ENCODE measurements at places on chromosomes 6 and 20.

- no peak for DNase-seq
Observed at GRCh38 chr20:47561180-47561579, 59.5 kb downstream of the NCOA3 start.

DNA sequence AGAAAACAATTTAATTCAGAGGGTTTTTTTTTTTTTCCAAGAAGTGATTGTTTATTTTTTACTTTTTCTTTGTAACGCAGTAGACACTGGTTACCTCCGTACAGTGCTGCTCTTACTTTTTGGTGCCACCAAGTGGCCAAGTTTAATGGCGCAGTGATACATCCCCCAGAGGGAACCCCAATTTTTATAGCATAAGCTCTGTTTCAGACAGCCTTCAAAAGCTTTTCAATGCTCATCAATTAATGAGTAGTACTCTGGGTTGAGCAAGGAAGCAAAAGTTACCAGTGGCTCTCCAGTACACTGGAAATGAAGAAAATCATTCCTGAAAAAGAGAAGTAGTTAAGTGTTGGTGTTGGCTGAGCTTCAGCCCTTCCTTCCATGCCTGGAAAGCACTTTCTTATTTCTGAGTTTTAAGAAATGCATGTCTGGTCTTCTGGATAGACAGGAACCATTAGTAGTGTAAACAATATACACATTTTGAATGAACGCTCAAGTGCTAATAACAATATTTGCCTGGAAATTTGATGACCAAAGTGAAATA, 129.1 kb upstream of the SMLR1 start:
- peak; percentile 39 for DNase-seq

- no peak for DNase-seq
Observed at GRCh38 chr20:4153251-4153650, 137.9 kb upstream of the RNF24 start.

GRCh38 chr20:57398231-57398821, 7.1 kb downstream of the RBM38 start:
- DNase-seq, result peak; percentile 83

DNA sequence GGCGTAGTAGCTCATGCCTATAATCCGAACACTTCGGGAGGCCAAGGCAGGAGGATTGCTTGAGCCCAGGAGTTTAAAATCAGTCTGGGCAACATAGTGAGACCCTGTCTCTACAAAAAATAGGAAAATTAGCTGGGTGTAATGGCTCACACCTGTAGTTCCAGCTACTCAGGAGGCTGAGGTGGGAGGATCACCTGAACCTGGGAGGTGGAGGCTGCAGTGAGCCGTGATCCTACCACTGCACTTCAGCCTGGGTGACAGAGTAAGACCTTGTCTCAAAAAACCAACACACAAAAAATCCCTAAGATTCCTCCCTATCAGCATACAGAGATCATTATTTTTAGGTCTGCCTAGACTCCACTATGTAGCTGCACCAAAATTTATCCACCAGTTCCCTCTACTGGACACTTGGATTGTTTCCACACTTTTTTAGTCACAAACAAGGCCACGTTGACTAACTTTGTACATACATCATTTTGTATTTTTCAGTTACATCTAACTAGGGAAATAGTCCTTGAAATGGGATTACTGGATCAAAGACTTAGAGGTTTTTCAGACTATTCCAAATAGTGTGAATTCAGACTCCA, 3.6 kb upstream of the PHF1 start:
- no peak for DNase-seq

DNA sequence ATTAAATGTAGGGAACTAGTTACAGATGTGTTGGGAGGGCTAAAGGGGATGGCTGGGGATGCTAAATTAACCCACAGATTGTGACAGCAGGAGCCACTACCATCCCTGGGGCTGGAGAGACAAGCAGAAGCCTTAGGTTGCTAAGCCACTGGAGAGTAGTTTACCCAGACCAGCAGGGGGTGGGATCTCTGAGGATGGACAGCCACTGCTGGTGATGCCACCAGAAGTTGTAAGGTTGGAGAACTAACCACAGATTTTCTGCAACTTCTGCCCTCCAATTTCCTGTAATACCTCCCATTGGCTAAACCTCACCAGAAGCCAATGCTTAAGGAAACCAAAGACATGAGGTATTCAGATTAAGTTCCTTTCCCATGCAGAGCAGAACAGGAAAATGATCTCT, 139.6 kb upstream of the NOX3 start:
- DNase-seq, result no peak

GRCh38 chr6:168152980-168153379, 74.0 kb upstream of the FRMD1 start:
- DNase-seq, result no peak

GRCh38 chr6:43308101-43308989, at the start of gene CRIP3:
TSS of gene CRIP3 (minus strand) at chr6:43308826. CDS start at chr6:43308792, 34 bp downstream.
- DNase-seq, result peak; percentile 14

- no peak for DNase-seq
Observed at GRCh38 chr20:50249447-50250388, 59.1 kb downstream of the CEBPB start.

DNA sequence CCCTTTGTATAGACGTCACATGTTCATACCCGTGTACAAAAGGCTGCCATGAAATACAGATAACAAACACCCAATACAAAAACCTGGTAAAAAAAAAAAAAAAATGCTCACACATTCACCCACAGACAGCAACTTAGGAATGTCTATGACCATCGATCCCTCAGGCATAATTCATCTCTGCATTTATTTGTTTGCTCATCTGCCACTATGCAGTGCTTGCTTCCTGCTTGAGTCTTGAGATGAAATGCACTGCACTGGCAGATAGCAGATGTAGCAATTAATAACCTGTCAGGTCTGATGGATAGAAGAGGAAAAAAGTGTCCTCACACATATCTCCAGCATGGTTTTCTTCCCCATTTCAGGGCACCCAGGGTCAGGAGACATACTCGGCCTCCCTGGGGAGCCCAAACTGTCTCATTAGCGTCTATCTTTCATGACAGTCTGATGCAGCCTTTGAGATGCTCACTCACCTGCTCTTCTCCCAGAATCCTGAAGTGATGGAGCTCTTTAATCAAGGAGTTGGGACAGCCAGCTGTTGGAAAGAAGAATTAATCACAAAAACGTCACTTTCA, 295.1 kb upstream of the AGPAT4 start:
- DNase-seq, result no peak

DNA sequence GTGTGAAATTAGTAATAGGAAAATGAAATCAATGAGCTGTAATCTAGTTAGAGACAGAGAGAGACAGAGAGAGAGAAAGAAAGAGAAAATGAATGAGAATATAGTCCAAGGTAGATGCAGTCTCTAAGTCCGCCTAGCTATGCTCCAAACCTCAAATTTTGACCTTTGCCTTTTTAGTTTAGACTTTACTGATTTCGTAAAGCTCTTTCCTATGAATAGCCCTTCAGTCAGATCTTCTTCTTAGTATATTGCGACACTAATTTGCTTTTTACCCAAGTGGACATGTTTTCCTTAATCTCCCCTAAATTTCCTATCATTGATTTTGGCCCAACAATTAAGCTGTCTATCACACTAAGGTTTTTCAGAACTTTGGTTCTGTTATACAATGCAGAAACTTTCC, 49.5 kb downstream of the TFAP2D start:
- DNase-seq, result no peak

DNA sequence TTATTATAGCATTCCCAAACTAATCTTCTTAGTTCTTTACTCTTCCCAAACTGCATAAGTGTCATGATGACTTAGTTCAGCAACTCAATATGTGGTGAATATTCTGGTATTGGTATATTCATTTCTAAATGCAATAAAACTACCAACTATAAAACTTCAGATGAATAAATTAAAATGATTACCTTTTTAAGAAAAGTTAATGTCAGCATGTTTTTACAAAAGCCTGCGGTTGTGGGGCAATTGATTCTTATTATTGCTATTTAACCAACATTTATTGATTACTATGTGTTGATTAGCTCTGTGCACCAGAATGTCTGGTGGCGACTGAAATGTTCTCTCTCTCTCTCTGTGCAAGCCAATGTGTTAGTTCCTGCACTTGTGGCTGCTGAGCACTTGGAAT, 5.0 kb upstream of the SLC22A3 start:
- no peak for DNase-seq

GRCh38 chr6:109174916-109175315, 79.6 kb downstream of the CEP57L1 start:
- no peak for DNase-seq

GRCh38 chr20:49630396-49630951, 62.5 kb upstream of the PTGIS start:
- no peak for DNase-seq

- no peak for DNase-seq
Observed at GRCh38 chr6:72348926-72349325, 272.9 kb upstream of the KCNQ5 start.

DNA sequence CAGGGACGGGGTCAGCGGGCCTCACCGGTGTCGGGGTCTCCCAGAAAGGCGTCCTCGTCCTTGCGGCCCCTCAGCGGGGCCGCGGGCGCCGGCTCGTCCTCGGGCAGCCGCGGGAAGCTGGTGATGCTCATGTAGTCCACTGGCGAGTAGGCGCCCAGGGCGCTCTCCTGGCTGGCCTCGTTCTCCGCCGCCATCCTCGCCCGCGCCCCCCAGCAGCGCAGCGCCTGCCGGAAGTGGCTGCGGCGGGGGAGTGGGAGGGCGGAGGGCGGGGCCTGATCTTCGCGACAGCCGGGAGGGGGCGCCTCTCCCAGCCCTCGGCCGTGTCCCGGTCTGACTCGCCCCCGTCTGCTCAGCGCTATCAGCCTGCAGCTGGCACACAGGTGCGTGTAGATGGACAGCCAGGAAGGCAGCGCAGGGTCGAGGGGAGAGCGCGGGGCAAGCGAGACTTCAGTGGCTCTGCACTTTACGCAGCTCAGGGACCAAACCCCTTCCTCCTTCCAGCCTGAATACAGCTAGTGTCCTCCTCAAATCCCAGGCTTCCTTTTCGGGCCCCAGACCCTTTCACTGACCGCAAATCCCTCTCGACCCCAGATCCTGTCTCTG, at the start of gene GGT7:
TSS of gene GGT7 (minus strand) at position 235 of the 603 bp plus-strand sequence. CDS start at position 194, 41 bp downstream.
- peak; percentile 82 for DNase-seq

DNA sequence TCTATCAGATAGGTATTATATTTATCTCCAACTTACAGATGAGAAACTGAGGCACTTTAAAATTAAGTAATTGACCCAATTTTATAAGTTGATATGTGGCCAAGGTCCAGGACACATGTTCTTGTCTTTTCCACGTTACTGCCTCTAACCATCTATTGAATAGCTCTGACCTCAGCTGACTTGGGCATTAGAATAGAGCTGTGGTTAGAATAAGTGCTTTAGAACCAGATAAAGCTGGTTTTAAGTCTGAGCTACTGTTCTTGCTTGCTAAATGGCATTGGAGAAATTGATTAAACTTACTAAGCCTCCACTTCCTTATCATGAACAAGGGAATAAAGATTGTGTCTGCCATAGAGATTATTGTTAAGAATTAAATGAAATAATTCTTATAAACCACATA, 147.8 kb upstream of the DTNBP1 start:
- no peak for DNase-seq

DNA sequence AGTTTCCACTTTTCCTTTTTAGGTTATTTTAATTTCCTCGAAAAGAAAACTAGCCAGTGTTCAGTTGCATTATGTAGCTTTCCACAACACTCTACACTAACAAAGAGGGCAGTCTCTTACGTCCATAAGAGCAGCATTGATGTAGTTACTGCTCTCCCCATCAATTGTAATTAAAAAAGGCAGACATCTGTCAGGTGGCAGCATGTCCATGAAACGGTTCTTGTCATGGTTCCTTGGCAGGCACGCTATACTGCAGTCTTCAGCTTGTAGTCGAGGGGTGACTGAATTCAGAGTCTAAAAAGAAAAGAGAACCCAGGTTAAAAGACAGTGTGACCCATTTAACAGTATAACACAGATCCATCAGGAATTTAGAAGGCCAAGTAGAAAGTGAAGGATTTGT, 80.1 kb upstream of the THEMIS start:
- no peak for DNase-seq

DNA sequence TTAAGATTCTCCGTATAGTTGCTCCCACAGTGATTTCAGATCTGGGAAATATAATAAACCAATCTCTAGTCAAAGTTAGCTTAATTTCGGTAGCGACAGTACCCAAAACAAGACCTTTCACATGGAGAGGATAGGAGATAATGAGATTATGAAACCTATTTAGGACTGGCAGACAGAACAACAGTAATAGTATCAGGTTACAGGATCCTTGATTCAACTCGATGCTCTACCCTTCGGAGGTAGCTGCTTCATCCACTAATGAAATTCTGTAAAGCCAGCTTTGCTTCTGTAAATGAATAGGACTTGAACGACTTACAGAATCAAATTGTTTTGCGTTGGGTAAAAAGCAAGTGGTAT, 534 bp upstream of the AKIRIN2 start:
- DNase-seq, result no peak

DNA sequence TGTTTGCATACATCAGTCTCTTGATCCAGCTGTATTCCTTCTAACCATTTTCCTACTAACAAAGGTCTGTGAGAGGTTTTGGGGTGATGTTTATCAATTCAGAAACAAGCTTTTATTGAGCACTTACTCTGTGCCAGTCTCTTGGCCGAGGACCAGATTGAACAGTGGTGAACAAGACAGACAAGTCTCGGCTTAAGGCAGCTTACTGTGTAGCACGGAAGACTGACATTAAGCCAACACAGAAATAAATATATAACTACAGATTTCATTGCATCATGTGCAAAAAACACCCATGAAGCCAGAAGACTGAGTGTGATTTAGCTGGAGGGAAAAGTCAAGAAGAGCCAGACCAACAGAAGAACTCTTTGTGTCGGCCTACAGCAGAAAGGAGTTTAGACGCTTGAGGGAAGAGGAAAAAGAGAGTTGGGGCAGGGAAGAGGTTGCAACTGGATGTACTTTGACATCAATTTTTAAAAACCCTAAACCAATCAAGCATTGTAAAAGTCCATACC, 549.6 kb upstream of the CITED2 start:
- no peak for DNase-seq

- no peak for DNase-seq
Observed at GRCh38 chr6:44100088-44100550, 27.1 kb downstream of the MRPL14 start.

DNA sequence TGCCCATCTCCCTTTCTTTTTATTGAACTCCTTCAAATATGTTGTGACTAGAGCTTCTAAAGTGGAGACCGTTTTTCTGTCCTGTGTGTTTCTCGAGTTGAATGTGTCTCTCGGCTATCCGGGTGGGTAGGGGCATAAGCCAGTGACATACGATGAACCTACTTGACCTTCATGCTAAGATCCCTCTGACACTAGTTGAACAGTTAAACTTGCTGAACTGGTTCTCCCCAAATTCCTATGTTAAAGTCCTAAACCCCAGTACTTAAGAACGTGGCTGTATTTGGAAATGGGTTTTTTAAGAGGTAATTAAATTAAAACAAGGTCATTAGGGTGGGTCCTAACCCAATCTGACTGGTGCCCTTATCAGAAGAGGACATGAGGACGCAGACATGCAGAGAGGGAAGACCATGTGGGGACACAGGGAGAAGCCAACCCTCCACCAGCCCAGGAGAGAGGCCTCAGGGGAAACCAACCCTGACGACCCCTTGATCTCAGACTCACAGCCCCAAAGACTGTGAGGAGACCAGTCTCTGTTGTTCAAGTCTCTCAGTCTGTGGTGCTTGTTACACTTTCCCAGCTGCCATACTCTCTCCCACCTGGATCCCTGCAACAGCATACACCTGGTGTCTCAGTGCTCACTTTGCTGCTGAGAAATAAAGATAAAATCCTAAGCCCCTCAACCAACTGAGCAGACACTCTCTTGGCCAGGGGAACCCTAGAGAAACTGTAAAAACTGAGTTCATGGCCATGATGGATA, 208.4 kb downstream of the MYLK4 start:
- DNase-seq, result no peak

GRCh38 chr6:135739288-135739687, 112.2 kb upstream of the PDE7B start:
- DNase-seq, result no peak

GRCh38 chr20:52130406-52130805, 61.2 kb downstream of the ZFP64 start:
- no peak for DNase-seq

GRCh38 chr6:44800784-44801592, 413.5 kb downstream of the CDC5L start:
- no peak for DNase-seq
